ENCODE measurements at places on chromosomes 6 and 20.

DNA sequence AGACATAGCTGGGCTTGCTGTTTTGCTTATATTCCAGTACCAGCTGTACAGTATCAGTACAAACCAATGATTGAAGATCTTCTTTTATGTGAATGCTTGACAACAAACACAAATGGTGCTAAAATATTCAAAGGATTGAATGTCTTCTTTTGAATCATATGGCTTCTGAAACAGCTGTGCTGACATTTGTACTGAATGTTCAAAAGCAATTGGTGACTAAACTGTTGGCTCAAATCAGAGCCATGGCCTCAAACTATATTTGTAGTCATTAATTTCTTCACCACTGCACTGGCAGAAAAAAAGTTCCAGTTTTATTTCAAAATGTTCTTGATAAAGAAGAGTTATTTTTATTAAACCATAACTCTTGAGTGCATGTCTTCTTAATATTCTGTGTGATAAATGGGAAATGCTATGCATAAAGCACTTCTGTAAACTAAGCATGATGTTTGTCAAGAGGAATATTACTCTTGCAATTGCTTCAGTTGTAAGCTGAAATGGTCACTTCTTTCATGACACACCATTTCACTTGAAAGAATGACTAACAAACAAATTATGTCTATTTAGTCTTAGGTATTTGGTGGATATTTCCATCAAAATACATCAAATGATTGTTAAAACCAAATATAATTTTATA lies 45.9 kb upstream of the CENPW start:
- DNase-seq = no peak

- no peak for DNase-seq
Observed at GRCh38 chr6:6714953-6715352, 126.4 kb downstream of the LY86 start.

GRCh38 chr6:18259675-18260447 lies 4.5 kb downstream of the DEK start:
- DNase-seq = no peak

- DNase-seq = no peak
Observed at GRCh38 chr20:50343490-50344179, 153.0 kb downstream of the CEBPB start.

DNA sequence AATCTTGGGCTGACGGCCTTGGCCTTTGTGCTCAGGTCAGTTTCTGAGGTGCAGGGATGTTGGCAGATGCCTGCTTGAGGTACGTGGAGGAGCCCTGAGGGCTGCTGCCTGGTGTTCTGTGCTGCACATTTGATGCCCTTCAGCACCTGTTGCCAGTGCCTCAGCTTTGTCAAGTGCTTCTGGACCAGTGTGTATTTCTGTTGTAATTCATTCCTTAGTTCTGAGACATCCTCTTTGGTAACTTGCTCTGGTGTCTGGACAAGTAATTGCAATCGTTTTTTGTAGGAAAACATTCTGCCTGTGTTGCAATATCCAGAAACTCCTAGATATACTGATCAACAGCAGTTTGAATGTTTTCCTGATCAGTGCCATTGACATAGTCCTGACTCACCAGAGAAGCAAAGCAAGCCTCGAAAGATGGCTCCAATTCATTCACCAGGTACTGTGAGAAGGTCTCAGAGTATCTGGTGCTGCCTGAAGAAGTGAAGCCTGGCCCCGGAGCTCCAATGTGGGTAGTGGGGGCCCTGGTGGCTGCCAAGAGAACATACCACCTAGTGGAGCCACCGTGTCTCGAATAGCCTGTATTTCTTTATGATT lies 26.7 kb downstream of the ZNF337 start:
- DNase-seq = no peak

DNA sequence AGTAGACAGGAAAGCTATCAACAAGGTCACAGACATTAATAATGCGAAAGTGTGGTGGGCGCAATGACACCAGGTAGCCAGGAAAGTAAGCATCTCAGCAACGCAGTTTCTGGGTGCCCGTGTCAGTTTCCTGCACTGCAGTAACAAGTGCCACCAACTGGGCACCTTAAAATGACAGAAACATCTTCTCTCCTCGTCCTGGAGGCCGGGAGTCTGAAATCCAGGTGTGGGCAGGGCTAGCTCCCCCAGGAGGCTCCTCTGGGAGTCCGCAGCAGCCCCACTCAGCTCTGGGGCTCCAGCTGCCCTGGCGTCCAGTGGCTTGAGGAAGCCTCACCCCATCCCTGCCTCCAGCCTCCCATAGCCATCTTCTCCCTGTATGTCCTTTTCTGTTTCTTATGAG lies 387.2 kb downstream of the TAF4 start:
- DNase-seq = no peak

- peak; percentile 74 for DNase-seq
Observed at GRCh38 chr6:79234150-79235022, at the start of gene HMGN3. Gene HMGN3, minus strand, starts transcription at chr6:79234682.

DNA sequence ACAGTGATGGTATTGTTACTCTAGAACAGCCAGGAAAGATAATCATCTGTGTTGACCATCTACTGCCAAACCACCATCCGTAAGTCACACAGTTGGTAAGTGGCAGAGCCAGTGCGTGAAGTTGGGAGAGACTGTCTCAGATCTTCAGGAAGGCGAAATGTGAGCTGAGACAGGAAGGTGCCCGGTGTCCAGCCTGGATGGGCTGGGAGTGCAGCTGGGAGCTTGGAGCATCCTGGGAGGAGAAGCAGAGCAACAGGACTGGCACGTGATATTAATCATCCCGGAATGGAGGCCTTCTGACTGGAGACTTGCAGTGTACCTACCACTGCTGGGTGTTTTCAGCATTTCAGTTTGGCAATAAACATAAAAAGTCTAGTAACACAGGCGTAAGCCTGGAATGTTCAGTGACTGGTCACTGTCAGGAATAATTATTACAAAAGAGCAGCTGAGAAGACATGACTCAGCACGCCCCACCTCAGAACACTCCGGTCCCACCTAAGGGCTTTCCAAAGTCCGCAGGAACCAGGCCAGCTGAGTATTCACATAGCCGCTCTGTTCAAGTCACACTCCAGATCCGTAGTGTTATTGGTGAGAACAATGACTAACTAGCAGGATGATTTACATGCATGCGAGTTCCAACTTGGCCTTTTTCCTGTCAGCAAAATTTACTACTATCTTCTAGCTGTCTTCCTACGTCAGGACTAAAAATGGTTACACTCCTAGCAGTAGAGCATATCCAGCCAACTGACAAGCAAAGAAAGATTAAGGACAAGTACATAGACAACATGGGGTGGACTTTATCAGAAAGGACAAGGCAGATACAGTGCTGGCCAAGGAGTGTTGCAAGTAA lies 45.1 kb upstream of the PNRC1 start:
- DNase-seq = no peak

DNA sequence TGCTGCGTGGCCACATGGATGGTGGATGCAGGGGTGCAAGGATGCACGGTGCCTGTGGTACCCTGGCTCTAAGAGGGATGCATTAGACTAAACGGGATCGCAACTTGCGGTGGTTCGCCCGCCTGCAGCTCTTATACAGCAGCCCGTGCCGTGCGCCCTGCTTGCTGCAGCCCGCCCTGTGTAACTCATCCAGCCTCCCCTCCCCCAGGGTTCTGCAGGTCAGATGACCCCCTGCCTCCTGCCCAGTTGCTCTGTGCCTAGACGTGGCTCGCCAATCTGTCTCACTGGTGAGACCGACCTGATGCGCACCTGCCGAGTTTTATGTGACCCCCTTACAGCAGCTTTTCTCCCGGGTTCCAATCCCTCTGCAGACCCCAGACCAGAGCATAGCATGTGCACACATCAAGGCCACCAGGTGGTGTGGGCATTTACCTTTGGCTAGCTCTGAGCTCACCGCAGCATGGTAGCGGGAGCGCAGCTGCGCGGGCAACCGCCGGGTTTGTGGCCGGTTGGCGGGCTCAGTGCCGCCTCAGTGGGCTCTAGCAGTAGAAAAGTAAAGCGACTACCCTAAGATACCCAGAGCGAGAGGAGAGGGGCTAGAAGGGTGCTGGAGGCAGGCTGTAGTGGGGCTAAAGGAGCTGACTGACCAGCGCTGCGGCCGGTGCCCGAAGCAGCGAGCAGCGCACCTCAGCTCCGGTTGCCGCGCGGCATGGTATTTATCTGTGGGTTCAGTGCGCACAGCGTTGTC lies 693 bp upstream of the GNAS-AS1 start:
- DNase-seq = no peak

- DNase-seq = no peak
Observed at GRCh38 chr6:25922301-25922700, 8.2 kb downstream of the SLC17A2 start.

GRCh38 chr6:136786658-136787057 lies 5.6 kb downstream of the MAP3K5 start:
- DNase-seq = no peak

- DNase-seq = no peak
Observed at GRCh38 chr6:128500749-128501600, 19.4 kb downstream of the PTPRK start.

DNA sequence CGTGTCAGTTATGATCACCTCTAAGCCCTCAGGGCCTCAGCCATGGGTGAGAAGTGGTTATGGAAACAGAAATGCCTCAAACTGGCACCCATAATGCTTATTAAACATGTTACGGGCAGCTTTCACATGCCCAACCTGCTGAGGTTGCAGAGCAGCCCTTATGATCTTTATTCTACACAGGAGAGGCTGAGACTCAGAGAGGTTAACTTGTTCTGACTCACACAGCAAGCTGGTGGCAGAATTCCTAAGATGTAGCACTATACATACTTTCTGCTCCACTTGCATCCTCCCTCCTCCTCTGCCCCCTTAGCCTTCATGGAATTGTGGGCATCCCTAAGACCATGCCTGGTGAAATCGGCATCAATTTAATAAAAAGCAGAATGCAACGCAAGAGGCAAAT lies 34.7 kb upstream of the IGF2R start:
- no peak for DNase-seq

DNA sequence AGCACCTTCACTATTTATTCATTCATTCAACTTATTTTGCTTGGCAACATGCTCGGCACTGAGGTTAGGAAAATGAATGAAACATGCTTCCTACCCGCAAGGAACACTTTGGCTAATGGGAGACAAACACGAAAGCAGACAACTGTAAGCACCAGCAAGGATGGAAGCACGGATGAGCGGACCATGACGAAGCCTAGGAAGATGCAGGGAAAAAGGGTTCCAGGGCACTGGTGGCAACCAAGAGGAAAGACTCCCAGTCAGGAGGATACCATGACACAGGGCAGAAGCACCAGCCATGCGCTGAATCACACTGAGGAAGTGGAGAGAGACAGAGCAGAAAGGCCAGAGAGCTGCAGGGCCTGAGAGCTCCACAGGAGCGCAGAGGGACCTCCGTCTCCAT lies 9.8 kb downstream of the PDE10A start:
- DNase-seq = no peak

GRCh38 chr20:34532320-34532719 lies 16.1 kb downstream of the DYNLRB1 start:
- DNase-seq = no peak

DNA sequence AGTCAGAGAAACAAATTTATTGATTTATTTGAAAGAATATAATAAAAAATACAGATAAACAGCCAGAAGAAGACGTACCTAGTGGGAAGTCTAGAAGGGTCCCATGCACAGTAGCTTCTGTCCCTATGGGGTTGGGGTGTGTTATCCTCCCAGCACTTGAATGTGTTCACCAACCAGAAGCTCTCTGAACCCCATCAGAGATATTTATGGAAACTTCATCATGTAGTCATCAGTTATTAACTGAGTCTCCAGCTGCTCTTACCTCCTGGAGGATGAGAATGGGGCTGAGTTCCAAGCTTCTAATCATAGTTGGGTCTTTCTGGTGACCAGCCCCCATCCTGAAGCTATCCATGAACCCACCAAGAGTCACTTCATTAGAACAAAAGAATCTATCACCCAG lies 15.4 kb upstream of the USP45 start:
- DNase-seq = no peak

DNA sequence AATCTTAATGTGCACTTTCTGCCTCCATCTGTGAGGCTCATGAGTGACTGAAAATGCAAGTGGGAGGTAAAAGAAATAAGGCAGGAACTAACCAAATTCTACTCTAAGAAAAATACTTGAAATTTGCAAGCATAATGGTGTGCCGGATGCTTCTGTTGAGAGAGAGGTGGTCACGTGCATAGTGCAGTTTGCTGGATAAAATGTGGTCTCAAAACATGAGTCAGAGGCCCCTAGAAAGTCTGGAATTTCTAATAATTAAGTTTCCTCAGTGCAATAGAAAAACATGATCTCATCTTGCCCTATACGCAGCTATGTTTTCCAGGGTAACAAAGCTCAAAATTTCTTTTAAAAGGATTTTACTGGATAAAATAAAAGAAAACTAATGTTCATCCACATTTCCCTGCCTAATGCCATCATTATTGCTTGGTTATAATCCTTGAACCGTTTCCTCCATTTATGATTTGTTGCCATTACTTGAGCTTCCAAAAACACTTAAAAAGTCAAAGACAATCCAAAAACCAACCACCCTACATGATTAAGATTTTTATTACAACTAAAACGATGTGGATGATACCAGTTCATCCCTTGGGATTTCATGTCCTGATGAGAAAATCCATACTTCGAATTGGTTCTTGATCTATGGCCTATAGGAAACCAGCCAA lies 351.7 kb upstream of the ARID1B start:
- no peak for DNase-seq

DNA sequence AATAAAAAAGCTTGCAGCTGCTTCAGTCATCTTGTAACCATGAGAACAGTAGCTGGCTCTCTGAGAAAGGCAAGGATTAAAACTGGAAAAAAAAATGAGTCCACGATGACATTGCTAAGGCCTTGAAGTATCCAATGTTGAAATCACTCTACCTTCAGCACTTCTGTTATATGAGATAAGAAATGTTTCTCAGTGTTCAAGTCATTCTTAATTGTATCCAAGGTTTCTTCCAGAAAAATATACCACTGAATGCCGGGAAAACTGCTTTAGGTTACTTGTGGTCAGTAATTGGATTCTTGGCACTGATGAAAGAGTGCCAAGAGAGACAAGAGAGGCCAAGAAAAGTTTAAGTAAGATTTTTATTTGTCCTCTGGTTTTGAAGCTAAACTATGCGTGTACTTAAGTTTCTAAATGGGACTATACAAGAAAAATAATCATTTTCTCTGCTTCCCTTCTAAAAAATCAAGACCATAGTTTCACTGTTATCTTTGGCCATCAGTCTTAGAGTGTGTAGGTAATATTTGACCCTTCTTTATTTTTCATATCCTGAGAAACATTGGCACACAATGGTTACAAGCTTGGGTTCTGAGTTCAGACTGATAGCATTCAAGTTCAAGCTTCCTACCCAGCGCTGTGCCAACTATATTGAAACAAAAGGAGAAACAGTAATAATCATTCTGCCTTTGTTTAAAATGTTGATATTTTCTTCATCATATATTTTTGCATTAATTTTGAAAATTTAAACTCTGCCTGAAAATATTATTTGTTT lies 84.6 kb downstream of the TRDN start:
- no peak for DNase-seq

Measured in NCI-H2081 treated with DMSO at 0.1 percent for 48 hours (cell line).